ENCODE measurements at places on chromosomes 4 and X.

GRCh38 chr4:173909294-173909693, 374.2 kb downstream of the FBXO8 start:
- no peak for DNase-seq

GRCh38 chr4:171101845-171102244, 711.4 kb upstream of the GALNTL6 start:
- no peak for DNase-seq

- DNase-seq, result no peak
Measured at GRCh38 chrX:74250574-74250973, 53.4 kb upstream of the ZCCHC13 start.

DNA sequence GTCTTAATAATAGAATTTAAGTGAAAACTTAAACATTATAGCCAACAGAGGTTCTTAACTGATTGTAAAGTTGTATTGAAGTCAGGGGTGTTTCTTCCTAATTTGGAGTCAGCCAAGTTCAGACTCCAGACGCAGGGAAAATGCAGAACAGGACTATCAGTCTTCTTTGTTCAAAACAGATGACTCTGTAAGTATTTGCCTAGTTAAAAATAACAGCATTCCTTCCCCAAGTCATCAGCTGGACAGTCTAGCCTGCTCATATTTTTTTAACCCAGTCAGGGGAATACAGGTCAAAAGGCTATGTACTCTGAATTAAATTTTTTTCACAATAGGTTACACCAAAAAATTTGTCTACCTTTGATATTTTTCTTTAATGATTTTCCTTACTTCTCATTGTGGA, 73.8 kb upstream of the DCLK2 start:
- DNase-seq, result no peak

DNA sequence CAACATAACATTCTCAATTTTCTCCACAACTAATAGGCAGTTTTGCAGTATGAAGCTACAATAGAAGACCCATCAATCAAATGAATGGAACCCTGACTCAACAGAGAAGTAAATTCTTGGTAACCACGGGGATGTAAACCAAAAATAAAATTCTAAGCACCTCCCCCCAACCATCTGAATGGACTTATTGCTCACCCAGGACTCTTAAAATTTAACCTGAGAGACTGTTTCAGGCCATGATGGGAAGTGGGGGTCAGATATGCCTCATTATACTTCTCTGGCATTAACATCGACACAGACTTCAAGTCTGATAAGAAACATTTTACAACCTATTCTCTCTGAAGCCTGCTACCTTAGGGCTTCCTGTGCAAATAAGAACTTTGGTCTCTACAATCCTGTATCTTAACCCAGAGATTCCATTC, 620.9 kb downstream of the TLL1 start:
- DNase-seq, result no peak

DNA sequence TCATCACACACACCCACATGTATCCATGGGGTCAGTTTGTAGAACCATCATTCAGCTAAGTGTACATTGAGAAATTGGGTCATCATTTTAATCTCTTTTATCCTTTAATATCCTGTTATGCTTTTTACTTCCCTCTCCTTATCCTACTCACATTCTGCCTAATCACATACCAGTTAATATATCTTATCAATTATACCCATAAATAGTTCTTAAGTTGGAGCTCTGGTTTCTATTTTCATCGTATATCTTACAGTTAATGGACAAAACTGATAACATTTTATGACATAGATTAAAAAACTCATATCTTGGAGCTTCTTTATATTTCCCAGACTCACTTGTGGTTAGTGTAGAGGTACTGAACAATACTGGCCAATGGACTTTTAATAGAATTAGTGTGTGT, 729.5 kb upstream of the LCORL start:
- DNase-seq, result no peak

DNA sequence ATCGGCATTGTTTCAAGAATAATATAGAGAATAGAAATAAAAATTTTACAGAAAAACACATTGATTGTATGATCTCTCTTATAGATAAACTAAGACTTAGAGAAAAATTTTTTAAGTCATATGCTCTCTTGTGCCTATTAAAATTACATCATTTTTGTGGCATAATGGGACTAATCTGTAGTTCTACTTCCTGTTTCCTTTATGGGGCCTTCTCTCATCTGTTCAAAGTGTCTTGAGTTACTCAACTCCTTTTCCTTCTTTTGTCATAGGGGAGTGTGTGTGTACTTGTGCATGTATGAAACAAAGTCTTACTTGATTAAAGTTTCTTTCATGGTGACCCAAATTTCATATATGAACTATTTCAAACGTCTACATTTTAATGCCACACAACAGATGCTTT, 1448.9 kb upstream of the TENM3 start:
- no peak for DNase-seq

DNA sequence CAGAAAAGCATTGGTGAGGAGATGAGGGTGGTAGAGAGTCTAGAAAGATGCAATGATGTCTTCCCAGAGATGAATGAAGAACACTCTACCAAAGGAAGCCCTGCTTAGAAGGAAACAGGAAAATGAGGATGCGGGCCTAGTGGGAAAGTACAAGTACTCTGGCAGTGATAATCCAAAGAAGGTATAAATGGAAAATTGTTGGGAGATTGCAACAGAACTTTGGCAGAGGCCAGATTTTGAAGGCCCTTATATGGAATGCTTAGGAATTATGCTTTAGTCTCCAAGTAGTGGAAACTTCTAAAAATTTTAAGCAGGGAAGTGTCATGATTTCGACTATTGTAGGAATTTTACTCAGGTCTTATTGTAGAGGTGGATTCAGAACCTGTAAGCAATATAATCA, 11.0 kb downstream of the ARSJ start:
- no peak for DNase-seq

- no peak for DNase-seq
Measured at GRCh38 chrX:28582511-28582910, 4.7 kb upstream of the IL1RAPL1 start.

- no peak for DNase-seq
Measured at GRCh38 chr4:152747444-152747843, 32.1 kb downstream of the TIGD4 start.

GRCh38 chr4:73419106-73420038, 15.3 kb downstream of the ALB start:
- DNase-seq, result no peak

DNA sequence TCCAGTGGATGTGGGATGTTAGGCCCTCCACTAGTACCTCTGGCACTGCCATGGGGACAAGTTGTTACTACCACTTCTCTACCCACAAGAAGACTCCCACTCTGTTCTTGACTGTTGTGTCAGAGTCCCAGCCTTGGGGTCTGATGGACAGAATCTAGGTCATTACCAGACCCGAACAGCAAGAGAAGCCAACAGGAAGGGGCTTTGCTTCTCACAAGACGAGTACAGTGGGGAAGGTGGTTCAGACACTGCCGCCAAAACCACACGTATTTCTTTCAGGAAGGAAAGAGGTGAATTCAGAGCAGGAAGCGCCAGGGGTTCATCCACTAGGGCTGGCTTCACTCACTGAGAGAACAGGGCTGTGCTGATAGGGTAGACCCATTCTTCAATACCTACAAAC, 161.3 kb upstream of the KIT start:
- no peak for DNase-seq

DNA sequence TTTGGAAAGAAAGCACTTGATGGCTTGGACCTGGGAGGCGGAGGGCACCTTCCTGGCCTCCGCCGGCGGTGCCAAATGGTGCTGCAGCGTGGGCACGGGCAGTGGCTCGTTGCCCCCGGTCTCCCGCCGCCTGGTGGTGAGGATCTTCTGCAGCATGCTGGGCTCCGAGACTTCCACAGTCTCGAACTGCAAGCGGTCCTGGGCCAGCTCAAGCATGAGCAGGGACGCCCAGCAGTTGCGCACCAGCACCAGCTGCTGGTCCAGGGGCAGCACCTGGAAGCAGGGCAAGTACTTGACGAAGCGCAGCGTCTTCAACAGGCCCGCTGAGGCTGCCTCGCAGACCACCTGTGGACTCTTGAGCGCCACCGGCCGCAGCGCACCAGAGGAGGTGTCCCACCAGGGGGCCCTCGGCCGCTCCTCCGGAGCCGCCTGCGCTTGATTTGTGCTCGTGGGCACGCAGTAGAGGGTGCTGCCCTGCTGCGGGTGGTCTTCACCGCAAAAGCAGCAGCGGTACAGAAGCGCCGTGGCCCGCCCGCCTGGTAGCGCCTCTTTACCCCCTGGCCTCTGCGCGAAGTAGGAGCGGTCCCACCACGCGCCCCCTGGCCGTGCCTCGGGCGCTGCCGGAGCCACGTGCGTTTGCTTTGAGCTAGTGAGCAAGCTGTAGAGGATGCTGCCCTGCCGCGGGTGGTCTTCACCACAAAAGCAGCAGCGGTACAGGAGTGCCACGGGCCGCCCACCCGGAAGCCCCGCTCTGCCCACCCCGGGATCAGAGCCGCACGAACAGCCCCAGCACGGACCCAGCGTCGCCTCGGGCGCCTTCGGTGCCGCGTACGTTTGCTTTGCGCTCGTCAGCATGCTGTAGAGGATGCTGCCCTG, 689 bp downstream of the NR0B1 start:
- DNase-seq, result no peak

DNA sequence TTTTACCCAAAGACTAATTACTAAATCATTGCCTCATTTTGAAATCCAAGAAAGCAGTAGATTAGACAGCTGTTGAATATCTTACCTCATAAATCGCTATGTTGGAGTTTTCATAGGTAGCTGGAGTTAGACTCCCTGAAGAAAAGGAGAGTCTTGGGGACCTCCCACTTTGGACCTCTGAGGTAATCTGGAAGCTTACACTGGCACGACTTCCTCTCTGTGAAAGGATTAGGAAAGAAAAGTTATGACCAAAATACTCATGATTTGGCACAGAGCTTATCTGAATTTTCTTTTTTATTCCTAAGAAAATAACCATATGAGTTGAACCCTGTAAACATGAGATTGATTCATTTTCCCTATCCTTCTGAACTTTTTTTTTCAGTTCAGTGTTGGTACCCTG, 40.6 kb downstream of the GUCY2F start:
- DNase-seq, result no peak

DNA sequence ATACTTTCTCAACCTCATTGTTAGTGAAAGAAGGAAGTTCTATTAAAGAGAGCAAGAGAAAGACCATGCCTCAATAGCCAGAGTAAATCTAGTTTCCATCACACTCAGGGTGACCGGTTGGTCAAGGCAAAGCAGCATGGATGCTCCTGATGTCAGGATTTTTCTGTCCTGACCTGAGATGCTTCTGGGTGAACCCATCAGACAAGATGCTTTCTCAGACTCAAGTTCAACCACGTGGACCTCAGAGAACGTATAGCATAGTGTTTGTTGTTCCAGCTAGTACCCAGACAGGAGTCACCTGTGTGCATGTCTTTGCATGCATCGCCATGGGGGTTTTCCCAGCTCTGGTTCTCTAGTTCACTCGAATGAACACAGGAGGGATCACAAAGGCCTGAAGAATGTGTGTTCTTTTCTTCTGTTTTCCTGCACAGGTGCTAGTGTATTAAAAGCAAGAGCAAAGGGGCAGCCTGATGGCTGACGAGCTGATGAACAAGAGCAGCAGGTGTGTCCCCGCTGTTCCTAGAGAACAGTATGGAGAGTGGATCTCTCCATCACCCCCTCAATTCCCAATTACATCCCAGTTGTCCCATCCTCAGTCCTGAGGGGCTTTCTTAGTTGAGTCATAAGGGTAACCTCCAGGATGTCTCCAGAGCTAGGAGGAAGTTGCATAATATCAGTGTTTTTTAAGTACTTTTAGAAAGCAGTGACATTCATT, 110.5 kb upstream of the ENPP6 start:
- no peak for DNase-seq

GRCh38 chr4:128668566-128668965, 140.9 kb upstream of the JADE1 start:
- DNase-seq, result no peak

DNA sequence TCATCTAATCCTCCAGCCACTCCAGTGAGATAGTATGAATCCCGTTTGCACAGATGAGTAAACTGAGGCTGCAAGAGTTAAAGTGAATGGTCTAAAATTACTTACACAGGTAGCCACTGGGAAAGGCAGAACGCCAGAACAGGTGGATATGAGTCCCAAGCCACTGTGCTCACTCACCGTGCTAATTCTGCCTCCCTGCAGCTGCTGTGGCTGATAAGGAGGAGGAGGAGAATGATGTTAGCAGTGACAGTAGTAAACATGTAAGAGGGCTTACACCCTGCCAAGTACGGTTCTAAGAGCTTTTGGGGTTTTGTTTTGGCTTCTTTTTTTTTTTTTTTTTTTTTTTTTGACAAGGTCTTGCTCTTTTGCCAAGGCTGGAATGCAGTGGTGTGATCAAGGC, 90.5 kb upstream of the PRPS2 start:
- DNase-seq, result no peak

DNA sequence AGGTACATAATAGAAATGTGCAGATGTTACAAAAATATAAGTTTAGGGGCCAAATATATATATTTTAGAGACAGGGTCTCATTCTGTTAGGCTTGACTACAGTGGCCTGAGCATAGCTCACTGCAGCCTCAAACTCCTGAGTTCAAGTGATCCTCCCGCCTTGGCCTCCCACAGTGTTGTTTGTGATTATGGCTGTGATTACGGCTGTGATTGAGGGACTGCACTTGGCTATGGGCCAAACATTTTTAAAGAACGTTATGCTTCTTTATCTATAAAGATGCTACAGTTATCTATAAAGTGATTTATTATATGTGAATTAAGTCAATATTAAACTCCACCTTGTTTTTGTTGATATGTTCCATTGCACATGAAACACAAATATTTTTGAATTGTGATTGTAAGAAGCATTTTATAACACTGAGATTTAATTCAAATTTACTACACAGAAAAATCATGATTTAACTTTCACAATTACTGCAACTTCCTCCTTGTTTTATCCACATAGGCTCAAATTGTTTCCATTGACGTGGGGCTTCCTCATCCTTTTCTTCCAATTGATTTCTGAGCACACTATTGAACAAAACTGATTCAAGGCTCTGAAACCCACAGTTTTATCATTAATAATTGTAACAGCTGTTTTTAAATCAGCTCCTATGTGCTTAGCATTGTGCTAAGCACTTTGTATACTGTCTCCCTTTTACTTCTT, 68.4 kb upstream of the BMPR1B start:
- no peak for DNase-seq

GRCh38 chr4:84848432-84848831, 118.1 kb downstream of the WDFY3 start:
- no peak for DNase-seq

- no peak for DNase-seq
Measured at GRCh38 chr4:184983672-184984356, 34.5 kb upstream of the HELT start.
